Femur (tissue), 1 donor: ENCODE measurements at places on chromosomes 16 and 17.

DNA sequence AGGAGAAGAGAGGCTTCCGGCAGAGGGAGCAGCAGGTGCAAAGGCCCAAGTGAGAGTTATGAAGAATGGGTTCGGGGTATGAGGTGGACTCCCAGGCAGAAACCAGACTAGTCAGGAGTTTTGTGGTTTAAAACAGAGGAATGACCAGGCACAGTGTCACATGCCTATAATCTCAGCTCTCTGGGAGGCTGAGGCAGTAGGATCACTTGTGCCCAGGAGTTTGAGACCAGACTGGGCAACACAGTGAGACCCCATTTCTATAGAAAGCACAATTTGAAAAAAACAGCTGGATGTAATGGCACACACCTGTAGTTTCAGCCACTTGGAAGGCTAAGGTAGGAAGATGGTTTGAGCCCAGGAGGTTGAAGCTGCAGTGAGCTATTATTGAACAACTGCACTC, 43.8 kb downstream of the C16orf78 start:
- no peak for DNase-seq

GRCh38 chr17:80984749-80985148, 6.9 kb upstream of the CHMP6 start:
- DNase-seq = peak; percentile 39

DNA sequence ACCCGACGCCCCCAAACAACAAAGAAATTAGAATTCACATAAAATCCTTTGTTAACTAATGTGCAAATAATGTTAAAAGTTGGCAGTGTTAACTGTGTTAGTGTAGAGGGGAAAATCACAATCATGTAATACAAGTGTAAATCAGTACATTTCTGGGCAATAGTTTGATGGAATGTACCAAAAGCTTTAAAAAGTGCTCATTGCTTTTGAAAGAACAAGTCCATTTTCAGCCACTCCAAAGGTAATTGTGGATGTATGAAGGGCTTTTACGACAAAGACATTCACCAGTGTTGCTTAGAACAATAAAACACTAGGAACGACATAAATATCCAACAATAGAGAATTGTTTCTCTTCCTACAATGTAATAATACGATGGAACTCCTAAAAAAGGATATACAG, 9.1 kb downstream of the GLOD4 start:
- no peak for DNase-seq

GRCh38 chr17:80839511-80839941, 152.1 kb upstream of the CHMP6 start:
- no peak for DNase-seq

DNA sequence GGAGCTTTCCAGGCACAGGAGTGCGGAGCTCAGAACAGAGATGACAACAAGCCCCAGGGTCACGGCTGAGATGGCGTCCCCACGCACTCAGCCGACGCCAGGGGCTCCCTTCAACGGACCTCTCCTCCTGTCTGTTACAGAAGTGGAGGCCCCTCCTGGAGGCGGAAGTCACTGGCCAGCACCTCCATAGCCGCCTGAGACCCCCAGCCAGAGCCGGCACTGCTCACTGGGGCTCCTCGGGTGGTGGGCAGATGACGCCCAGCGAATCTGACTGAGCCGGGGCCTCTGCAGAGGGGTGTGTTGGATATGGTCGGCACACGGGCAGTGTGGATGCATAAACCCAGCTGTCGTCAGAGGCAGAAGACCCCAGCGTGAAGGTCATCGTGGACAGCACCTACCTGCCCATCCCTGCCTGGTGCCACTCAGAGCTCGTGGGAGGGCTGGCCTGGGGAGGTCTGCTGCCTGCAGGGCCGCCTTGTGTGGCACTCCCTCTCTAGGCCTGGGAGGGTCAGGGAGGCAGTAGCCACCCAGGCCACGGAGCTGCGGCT, 20.0 kb downstream of the NDUFAF8 start:
- no peak for DNase-seq

DNA sequence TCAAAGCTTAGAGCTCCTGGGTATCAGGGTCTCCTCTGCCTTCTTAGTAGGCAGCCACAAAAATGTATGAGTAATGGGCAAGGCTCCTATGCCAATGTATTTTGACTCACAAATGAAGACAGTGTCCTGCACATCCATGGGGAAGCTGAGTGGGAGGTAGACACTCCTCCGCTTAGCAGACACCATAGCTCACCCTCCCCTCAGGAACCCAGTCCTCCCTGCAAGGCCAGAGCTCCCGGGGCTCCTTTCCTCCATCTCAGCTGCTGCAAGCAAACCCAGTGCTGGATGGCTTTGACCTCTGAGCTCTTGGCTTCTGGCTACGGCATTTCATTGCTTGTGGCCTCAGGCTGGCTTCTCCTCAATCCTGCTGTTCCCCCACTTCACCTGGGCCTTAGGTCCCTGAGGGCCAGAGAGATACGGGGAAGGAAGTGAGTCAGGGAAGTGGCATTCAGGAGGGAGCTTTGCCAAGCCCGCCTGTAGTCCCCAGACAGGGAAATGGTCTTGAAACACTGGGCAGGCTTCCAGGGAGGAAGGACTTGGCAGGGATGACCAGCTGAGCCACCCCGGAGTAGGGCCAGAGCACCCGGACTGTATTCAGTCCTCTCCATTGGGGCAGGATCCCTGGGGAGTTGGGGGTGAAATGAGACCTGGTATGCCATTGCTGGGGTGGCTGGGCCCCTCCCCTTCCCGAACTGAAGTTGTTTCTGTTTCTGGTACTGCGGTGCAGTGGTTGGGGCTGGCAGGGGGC, 4.5 kb downstream of the ABCC3 start:
- peak; percentile 81 for DNase-seq

- DNase-seq = no peak
These were observed 25.9 kb downstream of the MYH3 start for GRCh38 chr17:10631048-10631700.

GRCh38 chr16:50731130-50731988, 10.5 kb upstream of the CYLD start:
- DNase-seq = no peak

- no peak for DNase-seq
These were observed 177.6 kb downstream of the AIPL1 start for GRCh38 chr17:6257336-6257735.

DNA sequence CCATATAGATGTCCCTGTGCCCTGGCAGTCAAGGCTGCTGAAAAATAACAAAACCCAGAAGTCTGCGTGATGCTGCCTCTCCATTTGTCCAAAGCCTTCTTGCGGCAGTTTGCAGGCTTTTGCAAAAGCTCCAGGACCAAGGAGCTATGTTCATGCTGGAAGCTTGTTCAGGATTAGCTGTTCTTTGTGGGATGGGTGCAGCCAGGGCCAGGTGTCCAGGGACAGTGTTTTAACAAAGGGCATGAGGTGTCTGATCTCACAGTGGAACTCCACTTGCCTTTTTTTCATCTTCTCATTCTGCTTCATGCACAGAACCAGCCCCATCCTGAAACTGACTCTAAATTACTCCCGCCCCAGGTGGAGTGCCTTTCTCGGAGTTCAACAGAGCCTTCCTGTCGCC, 31.7 kb upstream of the STH start:
- no peak for DNase-seq

- DNase-seq = no peak
These were observed 61.6 kb downstream of the SKAP1 start for GRCh38 chr17:48368352-48368908.

- DNase-seq = no peak
These were observed 128.2 kb upstream of the MED13 start for GRCh38 chr17:62193249-62193648.

GRCh38 chr16:84068783-84069462, 26.3 kb upstream of the SLC38A8 start:
- DNase-seq = no peak

DNA sequence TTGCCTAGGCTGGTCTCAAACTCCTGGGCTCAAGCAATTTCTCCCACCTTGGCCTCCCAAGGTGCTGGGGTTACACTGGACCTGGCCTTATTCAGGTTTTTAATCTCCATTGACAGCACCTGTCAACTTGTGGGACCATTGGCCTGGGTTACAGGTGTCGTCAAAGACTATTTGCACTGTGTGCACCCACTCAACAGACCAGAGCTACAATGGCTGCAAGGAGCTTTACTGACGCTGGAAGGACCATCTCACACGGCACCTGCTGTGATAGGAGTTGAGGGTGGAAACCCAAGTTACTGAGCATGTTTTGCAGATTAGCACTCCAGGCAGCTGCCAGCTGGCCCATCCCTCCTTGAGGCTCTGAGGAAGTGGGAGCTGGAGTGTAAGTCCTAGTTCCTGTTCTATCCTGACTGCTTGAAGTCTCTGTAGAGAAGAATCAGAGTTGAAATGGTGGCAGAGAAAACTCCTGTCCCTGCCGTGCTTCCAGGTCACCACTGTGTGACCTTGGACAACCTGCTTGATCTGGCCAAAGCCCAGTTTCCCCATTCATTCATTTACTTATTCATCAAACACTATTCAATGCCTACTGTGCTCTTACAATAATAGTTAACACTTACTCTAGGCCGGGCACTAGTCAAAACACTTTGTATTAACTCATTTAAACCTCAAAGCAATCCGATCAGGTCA, 42.4 kb upstream of the LONP2 start:
- DNase-seq = no peak

DNA sequence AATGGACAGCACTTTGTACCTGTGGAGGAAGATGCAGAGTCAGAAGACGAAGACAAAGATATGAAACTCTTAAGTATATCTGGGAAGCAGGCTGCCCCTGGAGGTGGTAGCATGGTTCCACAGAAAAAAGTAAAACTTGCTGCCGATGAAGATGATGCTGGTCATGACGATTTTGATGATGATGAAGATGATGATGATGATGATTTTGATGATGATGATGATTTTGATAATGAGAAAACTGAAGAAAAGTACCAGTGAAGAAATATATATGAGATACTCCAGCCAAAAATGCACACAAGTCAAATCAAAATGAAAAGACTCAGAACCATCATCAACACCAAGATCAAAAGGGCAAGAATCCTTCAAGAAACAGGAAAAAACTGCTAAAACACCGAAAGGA, 268.5 kb upstream of the EEF2KMT start:
- no peak for DNase-seq

- no peak for DNase-seq
These were observed 1.3 kb downstream of the GNGT2 start for GRCh38 chr17:49209061-49209571.

GRCh38 chr17:3026856-3027751, 36.3 kb downstream of the OR1D5 start:
- peak; percentile 17 for DNase-seq

- no peak for DNase-seq
These were observed 6.4 kb downstream of the PPY start for GRCh38 chr17:43935926-43936261.

GRCh38 chr17:67082107-67082506, 37.8 kb downstream of the CACNG1 start:
- DNase-seq = no peak

- no peak for DNase-seq
These were observed 174.2 kb downstream of the STX8 start for GRCh38 chr17:9401434-9401833.

DNA sequence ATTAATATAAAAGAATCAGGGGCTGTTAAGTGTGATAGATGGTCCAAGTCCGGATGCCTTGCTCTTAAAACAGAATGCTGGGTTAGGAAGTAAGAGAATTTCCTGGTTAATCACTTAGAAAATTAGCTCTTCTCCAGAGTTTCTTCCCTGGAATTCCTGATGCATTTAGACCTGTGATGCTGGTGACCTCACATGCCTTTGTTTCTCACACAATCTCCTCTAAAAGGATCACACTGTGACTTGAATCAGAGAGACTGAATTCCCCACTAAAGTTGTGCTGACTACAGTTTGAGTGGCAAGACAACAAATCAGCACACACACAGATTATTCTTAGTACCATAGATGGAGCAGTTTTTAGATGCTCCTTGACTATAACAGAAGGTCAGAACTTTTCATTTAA, 4.4 kb upstream of the RNF43 start:
- DNase-seq = no peak

- DNase-seq = no peak
These were observed 495.9 kb upstream of the RBFOX1 start for GRCh38 chr16:6836766-6837165.

DNA sequence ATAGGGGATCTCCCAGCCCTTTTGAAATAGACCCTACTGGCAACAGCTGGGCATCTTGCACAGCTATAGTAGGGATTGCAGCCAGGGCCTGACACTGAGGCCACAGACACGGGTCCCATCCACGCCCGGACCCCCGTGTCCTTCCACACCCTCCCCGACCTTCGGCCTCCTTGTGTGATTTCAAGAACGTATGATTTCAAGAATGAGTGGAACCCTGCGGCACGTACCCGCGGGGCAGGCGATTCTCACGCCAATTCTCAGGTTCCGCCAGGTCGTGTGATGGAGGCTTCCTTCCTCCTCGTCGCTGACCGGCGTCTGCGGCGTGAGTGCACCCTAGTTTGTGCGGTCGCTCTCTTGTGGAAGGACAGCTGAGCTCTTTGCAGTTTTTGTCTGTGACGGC, 56.3 kb upstream of the GNG13 start:
- DNase-seq = no peak

DNA sequence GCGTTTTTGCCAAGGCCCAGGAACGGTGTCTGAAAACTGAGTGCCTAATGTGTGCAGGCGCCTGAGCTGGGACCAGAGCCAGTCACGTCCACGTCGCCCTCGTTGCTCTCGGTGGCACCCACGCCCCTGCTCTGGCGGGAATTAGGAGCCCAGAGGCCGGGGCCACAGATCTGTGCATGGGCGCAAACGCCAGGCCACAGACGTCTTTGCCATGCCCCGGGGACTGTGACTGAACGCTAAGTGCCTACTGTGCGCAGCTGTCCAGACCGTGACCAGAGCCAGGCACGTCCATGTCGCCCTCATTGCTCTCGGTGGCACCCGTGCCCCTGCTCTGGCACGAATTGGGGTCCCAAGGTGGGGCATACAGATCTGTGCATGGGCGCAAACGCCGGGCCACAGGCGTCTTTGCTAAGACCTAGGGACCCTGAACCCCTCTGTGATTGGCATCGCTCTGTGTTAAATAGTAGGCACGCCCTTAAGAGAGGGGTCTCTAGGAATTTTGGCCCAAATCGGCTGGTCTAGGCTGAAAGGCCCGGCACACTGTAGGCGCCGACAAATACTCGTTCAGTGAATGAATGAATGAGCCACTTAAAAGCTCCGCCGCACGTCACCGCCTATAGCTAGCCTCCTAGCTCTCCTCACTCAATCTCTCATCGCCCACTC, 827 bp upstream of the UBALD1 start:
- peak; percentile 64 for DNase-seq

GRCh38 chr17:65071861-65072260, 15.3 kb upstream of the GNA13 start:
- DNase-seq = no peak

DNA sequence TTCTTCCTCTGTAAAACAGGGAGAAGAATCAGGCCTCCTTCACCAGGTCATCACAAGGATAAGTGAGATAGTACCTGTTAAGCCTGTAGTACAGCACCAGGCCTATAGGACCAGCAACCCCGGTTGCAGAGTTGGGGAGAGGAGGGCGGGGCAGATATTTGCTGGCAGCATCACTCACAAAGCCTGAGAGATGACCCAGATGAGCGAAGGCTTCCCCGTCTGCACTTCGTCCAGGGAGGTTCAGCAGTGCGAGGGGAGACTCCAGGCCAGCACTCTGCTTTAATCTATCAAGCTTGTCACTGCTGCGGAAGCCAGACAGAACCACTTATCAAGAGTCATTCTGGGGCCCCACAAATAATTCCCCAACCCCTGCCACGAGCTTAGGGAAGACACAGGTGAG, 15.8 kb upstream of the RBBP6 start:
- DNase-seq = no peak
